ENCODE measurements at places on chromosomes 4 and X.

GRCh38 chr4:111991797-111992196, 153.5 kb upstream of the FAM241A start:
- peak; percentile 52 for DNase-seq

- DNase-seq = no peak
Observed at GRCh38 chr4:188113156-188113555, 3.8 kb upstream of the TRIML2 start.

DNA sequence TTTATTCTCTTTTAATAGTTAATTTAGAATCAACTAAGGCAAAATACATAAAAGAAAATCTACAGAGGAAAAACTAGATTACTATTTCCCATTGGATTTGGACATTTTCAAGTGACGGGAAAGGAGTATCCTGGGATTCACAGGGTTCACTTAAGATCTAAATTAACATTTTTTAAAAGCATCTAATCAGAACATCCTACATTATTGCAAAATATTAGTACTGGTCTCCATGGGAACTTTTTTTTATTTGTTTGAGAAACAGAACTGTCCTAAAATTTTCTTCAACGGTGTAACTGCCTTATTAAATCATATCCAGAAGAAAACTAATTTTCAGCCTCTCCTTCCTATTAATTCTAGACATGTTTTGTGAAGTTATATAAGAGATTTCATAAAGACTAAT, 69.7 kb downstream of the METTL14 start:
- DNase-seq = no peak

GRCh38 chr4:77153006-77153405, 4.0 kb upstream of the CCNG2 start:
- DNase-seq = no peak

DNA sequence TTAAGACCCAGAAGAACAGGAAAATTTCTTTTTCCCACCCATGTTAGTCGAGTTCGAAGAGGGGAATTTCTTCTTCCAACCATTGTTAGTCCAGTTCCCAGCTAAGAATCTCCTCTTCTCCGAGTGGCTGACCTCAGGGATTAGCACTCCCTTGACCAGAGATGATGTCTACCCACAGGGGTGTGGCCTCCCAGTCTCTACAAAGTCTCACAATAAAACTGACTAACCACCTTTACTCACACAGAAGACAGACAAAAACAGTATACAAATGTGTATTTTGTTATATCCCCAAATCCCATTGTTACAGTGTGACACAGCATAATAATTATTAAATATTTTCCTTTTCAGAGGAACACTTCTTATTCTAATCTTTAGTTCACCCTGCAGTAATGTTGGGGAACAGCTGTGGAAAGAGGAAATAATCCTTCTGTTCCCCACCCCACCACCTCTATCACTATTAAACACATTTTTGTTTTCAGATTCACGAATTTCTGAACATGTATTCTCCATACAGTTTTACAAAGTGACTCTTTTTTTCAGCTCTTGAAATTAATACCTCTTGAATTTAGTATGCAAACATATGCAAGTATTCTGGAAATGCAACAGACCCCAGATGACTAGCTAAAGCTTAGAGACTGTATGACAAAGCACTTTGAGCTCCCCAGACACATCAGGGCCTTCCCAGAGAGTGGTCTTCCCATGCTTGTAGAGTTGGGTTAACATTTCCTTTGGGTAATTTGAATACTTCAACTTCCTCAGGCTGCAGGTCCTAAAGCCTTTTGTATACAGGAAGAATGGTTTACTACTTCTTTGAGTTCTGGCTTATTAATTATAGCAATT, 62.5 kb upstream of the NFKB1 start:
- no peak for DNase-seq

GRCh38 chr4:93684571-93684970, 144.0 kb upstream of the ATOH1 start:
- no peak for DNase-seq

GRCh38 chr4:171430495-171430894, 382.7 kb upstream of the GALNTL6 start:
- DNase-seq = no peak

DNA sequence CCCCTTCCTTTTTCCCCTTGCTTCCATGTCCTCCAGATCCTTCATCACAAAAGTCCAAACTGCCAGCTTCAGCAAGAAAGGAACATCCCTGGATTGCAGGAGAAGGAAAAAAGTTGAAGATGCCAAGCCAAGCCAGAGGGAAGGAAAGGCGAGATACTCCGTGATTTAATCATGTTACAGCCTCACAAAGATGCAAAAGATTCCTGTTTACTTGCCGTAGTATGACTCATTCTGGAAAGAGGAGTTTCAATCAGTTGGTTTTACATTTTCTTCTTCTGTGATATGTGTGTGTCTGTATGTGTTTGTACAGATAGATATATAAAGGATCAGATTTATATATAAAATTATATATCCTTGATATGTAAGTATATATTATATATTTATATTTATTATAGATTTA, 69.3 kb downstream of the BTC start:
- DNase-seq = no peak

GRCh38 chr4:150679018-150679764, 97.2 kb downstream of the MAB21L2 start:
- DNase-seq = no peak

- DNase-seq = no peak
Observed at GRCh38 chr4:184824776-184825084, 1.0 kb downstream of the ACSL1 start.

- DNase-seq = no peak
Observed at GRCh38 chrX:109927663-109928273, 75.1 kb upstream of the TMEM164 start.

GRCh38 chr4:42296196-42296595, 101.1 kb upstream of the SHISA3 start:
- no peak for DNase-seq

- DNase-seq = no peak
Observed at GRCh38 chr4:23613782-23614181, 276.1 kb downstream of the PPARGC1A start.

DNA sequence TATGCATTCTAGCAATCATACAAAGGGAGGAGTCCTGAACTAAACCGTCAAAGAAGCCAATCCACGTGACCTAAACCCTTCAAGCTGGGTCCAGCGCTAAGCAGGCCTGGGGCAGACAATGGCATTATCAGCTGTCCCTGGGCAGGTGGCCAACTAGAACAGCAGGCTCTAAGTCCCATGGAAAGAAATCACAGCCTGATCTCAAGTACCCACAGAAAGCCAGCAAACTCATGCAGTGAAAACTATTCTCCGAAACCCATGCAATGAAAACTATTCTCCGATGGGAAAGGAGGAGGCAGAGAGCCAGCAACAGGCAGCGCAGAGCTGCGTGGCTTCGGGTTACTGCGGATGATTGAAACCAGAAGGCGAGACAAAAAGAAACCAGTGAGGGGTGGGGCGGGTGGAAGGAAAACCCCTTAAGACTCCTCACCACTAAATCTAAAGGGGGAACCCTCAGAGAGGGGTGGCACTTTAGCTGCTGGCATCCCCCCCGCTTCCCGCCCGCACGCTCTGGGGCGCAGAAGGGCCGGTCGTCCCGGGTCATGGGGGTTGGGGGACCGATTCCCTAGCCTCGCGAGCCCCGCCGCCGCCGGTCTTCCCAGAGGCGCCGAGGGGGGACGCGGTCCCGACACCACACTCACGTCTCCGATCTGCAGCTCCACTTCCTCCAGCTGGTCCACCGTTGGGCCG, 567 bp downstream of the C4orf46 start:
- peak; percentile 57 for DNase-seq

DNA sequence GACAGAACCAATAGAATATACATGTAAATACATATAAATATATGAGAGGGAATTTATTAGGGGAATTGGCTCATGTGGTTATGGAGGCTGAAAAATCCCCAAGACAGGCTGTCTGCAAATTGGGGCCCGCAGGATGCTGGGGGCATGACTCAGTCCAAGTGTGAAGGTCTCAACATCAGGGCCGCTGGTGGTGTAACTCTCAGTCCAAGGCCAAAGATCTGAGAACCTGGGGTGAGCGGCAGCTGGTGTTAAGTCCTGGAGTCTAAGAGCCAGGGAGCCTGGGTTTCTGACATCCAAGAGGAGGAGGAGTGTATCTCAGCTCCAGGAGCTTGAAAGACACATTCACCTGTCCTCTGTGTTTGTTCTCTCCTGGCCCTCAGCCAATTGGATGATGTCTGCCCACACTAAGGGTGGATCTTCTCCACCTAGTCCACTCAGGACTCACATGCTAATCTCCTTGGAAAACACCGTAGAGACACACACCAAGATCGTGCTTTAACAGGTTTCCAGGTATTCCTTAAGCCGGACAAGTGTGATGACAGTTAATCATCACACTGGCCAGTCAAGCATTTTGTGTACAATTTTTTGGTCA, 28.9 kb downstream of the TIGD2 start:
- DNase-seq = no peak

DNA sequence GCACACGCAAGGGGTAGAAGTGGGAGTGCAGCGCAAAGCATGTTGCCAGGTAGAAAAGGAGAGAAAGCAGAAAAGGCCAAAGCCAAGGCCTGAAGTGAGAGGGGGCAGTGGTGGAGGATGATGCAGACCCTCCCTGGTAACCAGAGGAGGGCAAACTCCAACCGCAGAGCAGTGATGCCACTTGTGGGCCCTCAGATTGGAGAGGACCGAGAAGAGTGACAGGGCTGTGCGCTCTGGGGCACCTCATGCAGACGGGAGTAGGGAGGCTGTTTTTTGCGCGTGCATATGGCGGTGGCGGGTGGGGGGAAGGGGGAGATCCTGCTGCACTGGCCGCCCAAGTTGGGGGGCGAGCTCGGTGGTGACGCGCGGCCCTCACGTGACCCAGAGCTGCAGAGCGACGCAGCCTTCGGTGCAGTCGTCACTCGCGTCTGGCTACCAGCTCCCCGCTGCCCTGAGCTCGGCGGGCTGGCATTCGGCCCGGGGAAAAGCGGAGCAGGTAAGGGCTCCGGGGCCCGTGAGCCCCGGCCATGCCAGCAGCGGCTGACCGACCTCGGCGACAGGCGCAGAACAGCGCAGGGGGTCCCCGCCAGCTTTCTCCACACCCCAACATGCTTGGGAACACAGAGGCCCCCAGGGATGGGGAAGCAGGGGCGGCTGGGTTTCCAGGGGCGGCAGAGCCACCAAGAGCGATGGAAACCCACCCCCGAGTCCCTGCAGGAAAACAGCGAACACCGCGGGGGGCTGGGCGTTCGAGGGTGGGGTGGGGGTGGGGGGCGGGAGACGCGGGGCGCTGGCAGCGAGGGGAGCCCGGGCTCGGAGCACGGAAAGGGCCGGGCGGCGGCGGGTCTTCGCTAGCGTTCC, at the start of gene BEX3:
Gene BEX3 (plus strand): TSS at position 421 of the 861 bp plus-strand sequence. CDS start 984 bp downstream, outside the sequence.
- peak; percentile 17 for DNase-seq

DNA sequence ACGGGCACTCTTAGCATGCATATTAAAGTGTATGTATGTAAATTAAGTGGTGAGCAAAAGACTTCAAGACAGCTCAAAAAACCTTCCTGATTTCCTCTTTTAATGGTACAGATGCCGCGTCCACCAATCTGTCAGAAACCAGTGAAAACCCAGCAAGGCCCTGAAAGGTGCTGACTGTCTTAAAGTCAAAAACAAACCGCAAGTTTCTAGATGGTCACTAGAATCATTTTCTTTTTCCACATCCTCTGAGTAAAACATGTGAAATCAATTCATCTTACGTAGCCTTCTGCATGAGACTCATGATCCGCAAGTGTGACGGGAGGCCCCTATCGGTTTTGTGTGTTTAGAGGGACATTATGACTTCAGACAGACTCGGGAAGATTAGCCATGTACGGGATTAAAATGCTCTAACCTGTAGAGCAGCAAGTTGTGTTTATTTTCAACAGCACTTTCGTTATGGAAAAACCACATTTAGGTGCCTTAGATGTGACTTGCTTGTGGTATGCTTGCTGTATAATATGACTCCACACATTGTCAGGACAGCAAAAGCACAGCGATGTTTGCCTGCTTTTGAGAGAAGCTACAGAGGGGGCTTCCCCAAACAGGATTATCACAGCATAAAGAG, 88.2 kb upstream of the STS start:
- no peak for DNase-seq

DNA sequence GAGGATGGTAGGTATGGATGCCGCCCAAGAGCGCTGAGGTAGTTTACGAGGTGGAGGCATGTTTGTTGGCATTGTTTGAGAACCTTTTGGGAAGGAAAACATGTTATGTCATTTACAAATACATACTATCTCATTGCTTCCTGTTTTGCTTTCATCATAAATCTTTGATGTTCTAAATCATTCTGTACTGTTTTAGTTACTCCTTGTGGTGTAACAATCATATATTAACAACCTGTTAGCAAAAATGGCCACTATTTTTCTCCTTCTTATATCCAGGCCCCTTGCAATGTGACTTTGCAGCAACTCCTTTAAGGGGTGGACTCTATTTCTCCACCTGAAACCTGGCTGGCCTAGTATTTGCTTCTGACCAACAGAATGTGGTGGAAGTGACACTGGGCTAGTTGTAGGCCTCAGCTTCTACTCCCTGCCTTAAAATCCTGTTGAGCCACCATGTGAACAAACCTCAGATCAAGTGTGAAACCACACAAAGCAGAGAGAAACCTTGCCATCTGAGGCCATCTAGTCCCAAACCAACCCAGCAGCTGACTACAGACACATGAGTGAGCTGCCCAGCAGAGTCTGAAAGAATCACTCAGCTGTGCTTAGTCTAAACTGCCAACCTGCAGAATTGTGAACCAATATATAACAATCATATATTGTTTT, 15.8 kb upstream of the CXorf38 start:
- no peak for DNase-seq

GRCh38 chr4:33427676-33428075, 2707.5 kb downstream of the PCDH7 start:
- DNase-seq = no peak

GRCh38 chrX:105822138-105823091, at the start of gene NRK:
Gene NRK, plus strand, starts transcription at chrX:105822539. Its CDS starts 307 bp downstream, at chrX:105822846.
- no peak for DNase-seq

DNA sequence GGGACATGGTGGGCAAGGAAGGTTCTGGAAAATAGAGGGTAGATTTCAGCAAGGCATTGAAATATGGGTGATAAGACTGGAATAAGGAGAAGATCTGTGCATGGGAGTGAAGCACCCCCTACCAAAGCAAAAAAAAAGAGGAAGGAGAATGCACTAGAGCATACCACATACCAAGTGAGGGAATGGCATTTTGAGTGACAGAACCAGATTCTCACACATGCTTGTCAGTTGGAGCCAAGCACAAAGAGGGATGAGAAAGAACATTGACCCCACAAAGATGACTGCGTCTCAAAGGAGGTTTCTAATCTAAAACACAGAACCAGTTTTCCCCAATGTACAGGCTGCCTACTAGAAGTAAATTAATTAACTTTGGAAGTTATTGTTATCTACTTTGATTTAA, 140.3 kb upstream of the SMAD1 start:
- DNase-seq = no peak

DNA sequence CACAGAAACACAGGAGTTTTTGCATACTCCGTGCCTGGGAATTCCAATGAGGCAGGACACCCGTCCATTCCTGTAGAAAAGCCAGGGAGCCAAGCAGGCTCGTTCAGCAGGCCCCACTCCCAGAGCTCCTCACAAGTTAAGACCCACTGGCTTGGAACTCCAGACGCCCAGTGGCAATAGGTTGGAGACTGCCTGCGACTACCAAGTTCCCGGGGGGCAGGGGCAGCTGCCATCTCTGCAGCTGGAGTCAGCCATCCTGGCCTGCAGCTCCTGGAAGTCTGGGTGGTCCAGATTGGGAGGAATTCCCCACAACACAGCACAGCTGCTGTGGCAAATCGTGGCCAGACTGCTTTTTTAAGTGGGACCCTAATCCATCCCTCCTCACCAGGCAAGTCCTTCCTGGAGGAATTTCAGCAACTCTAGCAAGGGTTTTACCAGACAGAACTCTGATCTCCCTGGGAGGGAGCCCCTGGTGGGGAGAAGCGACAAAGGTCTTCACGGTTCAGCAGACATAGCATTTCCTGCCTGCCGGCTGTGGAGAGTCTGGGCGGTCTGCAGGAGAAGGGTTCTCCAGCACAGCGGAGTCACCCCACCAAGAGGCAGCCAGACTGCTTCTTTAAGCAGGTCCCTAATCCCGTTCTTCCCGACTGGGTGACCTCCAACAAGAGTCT, 231.9 kb downstream of the STPG2 start:
- DNase-seq = no peak
